Hypothalamus (tissue), 51 donors: ENCODE measurements at places on chromosomes 2 and 18.

DNA sequence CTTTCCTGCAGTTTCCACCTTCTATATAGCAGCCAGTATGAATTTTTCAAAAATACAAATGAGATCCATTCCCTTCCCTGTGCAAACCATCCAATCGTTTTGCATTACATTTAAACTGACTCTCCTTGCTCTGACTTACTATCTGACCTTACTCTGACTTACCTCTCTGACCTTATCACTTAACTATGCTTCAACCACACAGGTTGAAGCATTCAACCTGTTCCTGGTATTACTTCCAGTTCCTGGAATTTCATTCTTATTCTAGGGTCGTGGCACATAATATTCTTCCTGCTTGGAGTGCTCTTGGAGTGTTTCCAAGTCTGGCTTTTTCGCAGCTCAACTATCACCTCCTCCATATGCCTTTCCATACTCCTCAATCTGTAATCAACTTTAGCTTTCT, 850.6 kb upstream of the CHAC2 start:
- no peak for DNase-seq

GRCh38 chr2:47010176-47010575, 94.6 kb upstream of the MCFD2 start:
- no peak for DNase-seq

DNA sequence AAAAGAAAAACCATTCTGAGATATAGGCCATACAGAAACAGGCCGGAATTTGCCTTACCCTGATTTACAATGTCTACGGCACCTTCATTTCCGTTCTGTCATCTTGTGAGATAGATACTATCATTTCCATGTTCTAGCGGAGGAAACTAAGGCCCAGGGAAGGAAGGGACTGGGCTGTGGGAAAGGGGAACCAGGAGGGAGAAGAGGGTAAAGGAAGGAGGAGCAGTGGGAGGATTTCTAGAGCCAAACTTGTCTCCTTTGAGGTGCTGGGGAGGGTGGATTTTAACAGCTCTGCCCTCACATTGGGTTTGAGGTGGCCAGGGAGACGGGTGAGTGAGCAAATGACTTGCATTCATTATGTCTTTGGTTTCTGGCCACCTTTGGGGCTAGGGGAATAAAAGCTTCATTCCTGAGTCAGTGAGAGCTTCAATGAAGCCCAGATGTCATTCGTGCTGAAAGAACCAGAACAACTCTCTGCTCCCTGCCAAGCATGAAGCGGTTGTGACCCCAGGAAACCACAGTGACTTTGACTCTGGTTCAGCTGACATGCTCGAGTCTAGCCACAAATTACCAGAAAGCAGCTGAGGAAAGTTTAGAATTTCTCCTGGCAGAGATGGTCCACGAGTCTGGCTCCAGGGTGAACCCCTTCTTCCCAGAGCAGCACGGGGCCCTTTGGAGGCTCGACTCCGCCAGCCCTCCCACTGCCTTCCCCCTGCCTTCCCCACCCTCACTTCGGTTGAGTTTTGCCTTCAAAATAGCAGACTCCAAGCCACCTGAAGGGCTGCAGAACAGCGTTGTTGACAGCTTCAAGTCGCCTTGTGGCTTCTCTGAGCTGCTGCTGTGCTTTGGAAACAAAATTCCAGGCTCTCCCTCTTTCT, 3.8 kb downstream of the ACTG2 start:
- DNase-seq = no peak

GRCh38 chr18:11581286-11581685, 28.1 kb upstream of the SLC35G4 start:
- DNase-seq = no peak

- no peak for DNase-seq
Observed at GRCh38 chr2:60633615-60634014, 80.2 kb upstream of the BCL11A start.

DNA sequence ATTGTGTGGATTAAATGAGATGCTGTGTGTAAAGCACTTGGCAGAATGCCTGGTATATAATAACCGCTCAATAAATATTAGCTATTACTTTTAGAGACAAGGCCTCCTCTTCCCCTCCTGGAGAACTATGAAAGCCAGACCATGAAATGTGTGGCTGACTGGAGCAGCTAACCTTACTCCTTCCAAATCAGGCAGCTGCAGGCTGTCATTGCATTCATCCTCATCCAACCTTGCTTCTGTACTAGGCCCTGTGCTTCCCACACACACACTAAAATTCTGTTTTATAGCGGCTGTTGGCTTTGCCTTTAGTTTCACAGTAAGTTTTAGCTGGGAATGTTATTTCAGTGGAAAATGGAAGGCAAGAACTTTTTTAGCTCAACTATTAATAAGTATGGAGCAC, 10.2 kb upstream of the SP9 start:
- no peak for DNase-seq

DNA sequence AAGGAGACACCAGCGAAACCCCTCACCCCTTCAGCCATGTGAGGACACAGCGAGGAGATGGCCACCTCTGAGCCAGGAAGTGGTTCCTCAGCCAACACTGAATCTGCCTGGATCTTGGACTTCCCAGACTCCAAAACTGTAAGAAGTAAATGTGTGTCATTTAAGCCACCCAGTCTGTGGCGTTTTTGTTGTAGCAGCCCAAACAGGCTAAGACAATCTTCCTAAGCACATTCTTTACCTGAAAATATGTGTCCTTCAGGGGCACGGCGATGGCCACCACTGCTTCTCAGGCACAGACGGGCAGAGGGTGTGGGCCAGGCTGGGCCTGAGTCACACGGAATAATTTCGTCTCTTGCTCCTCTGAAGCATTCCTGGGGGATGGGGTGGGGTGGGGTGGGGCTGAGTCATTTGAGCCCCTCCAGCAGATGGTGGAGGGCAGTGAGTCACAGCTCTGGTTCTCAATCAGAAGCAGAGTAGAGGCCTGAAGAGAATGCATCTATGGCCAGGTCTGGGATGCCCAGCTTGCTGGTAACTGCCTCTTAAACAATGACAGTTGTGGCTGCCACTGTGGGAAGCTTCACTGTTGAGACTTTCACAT, 142.4 kb downstream of the CAPN13 start:
- no peak for DNase-seq

GRCh38 chr18:56843241-56843640, 192.1 kb downstream of the WDR7 start:
- DNase-seq = no peak

DNA sequence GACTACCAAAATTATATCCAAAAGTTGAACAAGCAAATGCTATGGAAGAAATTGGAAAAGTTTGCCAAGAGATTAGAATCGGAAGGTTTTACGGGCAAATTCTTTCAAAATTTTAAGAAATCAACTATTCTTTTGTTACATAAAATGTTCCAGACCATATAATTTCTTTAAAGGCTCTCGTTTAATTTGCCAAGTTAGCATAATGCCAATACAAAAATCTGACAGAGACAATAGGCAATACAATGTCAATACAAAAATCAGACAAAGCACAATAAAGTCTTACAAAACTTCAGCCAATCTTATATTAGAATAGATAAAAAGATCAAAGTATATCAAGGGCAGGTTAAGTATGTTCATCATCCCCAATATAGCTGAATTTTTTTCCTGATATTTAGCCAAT, 224.2 kb downstream of the BCL11A start:
- DNase-seq = no peak

- no peak for DNase-seq
Observed at GRCh38 chr2:45780541-45781463, 129.3 kb downstream of the PRKCE start.

DNA sequence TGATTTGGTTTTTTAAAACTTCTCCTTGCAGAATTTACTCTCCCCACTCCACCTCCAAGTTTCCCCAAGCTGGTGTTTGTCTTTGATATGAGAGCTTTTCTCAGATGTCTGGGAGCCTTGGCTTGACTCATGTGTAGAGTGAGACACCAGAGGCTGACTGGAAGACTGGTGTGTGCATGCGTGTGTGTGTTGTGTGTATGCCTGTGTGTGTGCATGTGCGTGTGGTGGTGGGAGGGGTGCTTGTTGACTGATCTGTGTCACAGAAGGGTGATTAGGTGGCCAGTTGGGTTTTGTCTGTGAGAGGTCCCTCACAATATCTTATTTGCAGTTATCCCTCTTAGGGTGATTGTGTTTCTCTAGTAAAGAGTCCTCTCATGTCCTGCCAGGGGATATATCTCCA, 50.5 kb upstream of the HPCAL1 start:
- DNase-seq = no peak

GRCh38 chr2:119820275-119820674, 60.6 kb downstream of the PTPN4 start:
- DNase-seq = no peak

DNA sequence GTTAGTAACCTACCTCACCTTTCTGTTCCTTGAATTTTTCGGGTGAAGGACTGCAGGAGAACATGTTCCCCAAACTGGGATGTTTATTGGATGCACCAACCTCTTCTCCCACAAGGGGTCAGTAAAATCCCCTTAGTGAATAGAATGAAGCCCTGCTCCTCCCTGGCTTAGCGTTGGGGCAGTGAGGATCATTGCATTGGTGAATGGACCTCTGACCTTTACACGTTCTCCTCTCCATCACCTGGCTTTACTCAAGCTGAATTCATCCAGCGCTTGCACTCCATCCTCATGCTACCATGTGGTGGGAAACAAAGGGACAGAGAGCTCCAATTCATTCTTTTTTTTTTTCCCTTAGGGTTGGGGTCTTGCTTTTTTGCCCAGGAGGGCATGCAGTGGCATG, 157.2 kb downstream of the MIB1 start:
- no peak for DNase-seq

DNA sequence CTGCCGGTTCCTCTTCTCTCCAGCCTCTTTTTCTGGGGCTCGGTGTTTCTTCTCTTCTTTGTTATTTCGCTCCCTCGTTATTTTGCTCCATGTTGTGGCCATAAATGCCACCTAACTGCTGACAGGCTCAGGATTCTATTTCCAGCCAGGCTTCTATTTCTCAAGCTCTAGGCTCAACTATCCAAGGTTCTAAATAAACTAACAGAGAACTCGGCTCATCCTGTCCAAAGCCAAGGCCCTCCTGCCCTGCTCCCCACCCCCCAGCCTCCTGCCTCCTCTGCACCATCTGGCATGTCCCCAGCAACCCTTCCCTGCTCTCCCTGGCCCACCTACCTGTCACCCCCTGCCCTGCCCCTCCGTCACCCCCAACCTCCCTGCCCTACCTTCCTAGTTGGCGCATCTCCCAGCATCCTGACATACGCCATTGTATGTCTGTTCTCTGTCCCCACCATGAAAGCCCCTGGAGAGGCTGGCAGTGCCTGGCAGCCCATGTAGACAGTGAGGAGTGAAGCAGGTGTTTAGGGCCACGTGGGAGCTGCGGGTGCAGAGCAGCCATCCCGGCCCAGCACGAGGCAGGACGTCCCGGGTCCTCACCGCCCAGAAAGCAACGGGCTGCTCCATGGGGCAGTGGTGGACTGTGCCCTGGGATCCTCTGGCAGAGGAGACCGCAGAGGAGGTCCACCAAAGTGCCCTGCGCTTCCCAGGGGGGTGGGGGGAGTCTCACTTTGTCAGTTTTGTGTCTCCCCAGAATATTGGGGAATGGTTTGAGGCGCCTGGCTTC, 186.9 kb downstream of the TWIST2 start:
- no peak for DNase-seq

DNA sequence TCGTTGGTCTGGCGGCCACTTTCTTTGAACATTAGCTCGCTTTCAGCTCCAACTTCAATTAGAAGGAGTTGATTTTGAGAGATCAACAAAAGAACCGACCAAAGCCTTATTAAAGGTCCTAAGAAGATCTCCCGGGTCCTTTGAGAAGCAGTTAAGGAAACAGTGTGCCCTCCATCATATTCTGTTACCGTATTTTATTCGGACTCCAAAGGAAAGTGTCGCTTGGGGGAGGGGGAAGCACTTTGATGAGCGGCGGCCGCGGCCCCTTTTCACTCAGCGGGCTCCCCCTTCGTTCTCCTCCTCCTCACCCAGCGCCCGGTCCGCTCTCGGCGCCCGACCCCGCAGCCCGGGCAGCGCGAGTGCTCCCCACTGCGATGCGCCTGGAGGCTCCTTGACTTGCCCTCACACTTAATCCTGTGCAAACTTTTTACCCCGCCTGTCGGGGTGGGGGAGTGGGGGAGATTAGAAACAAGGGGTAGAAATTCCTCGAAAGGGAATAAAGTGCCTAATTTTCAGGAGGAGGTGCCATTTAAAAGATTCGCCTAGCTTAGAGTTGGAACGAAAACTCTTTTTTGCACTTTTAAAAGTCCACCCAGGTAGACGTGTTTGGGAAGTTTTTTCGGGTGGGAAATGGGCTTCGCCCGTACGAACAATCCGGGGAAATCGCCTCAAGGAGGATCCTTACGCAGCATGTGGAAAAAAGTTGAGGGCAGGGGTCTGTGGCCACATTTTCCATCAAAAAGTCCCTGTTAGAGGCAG, 1.2 kb upstream of the OTX1 start:
- DNase-seq = no peak

DNA sequence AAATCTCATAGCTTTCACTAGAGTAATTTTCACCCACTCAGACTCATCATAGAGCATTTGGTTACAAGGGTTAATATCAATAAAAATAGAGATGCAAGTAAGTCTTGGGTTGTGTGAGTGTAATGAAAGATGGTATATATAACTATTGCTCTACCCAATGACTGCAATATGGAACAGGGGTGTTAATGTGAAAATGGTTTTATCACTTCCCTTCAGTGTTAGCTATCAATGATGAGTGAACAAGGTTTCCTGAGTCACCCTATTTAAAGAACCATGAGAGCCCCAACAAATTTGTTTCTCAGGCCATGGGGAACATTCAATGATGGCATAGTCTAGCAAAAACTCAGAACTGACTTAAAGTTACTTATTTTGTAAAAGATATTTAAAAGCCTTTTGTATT, 1133.6 kb upstream of the ZEB2 start:
- no peak for DNase-seq

GRCh38 chr2:14751581-14751980, 119.1 kb downstream of the LRATD1 start:
- DNase-seq = no peak
